Right lobe of liver (tissue), 6 donors: ENCODE measurements at places on chromosomes 7 and 10. TPM values are rescaled to one million over a fixed set of nuclear protein-coding genes. Genes with fewer than 3 reads are reported as not detected.

DNA sequence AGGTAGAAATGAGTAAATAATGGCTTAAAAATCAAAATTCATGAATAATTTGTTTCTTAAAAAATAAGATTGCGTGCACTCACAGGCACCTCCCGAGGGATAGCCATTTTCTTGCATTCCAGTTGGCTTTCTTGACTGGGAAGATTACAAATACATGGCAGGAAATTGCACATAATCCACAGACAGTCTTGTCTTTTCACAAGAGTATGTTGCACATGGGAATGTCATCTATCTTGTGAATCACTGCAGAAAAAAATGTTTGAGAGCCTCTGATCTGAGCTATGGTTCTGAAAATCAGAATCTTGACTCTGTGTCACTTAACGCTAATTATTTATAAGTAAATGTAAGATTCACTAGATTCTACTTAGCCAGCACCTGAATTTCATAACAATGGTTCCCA is 74.1 kb upstream of the PRKG1 start:
- no peaks in the 10 kb centered on the region for H3K4me1 ChIP-seq
- no peak for DNase-seq
- no peak overlapping the region for H3K4me3 ChIP-seq

GRCh38 chr7:128425850-128426249 is 16.1 kb upstream of the IMPDH1 start:
- no peaks in the 10 kb centered on the region for H3K4me1 ChIP-seq
- no peak overlapping the region for H3K27ac ChIP-seq
- DNase-seq = no peak
- H3K27me3 ChIP-seq = no peaks in the 10 kb centered on the region

- no peaks in the 10 kb centered on the region for H3K27me3 ChIP-seq
- DNase-seq = no peak
- no peaks in the 10 kb centered on the region for H3K4me1 ChIP-seq
These were observed 37.0 kb downstream of the CHCHD3 start for GRCh38 chr7:133044722-133045473.

DNA sequence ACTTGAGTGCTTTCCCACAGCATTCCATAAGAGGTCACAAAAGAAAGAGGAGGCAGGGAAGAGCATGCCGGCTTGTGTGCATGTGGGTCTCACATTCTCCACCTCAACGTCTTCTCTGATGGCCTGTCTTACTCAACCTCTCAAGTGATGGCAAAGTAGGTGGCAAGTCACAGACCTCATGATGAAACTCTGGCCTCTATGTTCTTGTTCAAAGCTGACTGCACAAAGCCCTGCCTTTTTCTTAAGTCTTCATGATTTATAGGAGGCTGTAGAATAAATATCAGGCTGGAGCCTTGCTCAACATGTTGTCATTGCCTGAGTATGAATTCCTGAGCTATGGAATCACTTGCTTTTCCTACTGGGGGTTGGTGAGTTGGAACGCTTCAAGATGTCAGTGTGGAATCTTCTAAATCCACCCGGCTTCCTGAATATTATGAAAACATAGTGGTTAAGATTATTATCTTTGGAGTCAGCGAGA is 213.6 kb upstream of the INHBA start:
- H3K36me3 ChIP-seq = no peaks in the 10 kb centered on the region
- no peak overlapping the region for H3K4me3 ChIP-seq
- DNase-seq = no peak
- no peaks in the 10 kb centered on the region for H3K27me3 ChIP-seq

DNA sequence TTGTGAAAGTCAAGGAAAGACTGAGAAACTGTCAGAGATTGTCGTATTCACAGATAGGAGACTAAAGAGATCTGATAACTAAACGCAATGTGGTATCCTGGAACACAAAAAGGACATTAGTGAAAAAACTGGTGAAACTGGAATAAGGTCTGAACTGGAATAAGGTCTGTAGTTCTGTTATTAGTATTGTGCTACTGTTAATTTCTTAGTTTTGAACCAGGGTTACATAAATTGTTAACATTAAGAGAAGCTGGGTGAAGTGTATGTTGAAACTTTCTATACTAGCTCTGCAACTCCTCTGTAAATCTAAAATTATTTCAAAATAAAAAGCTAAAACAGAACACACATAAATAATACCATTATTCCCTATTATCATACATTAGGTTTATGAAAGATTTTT is 3.4 kb upstream of the NT5C2 start:
- no peak for DNase-seq
- no peaks in the 10 kb centered on the region for H3K27me3 ChIP-seq
- H3K36me3 ChIP-seq = no peaks in the 10 kb centered on the region
- no peaks in the 10 kb centered on the region for H3K4me1 ChIP-seq
- H3K27ac ChIP-seq = peak overlapping the region; percentile 30
- no peak overlapping the region for H3K4me3 ChIP-seq

DNA sequence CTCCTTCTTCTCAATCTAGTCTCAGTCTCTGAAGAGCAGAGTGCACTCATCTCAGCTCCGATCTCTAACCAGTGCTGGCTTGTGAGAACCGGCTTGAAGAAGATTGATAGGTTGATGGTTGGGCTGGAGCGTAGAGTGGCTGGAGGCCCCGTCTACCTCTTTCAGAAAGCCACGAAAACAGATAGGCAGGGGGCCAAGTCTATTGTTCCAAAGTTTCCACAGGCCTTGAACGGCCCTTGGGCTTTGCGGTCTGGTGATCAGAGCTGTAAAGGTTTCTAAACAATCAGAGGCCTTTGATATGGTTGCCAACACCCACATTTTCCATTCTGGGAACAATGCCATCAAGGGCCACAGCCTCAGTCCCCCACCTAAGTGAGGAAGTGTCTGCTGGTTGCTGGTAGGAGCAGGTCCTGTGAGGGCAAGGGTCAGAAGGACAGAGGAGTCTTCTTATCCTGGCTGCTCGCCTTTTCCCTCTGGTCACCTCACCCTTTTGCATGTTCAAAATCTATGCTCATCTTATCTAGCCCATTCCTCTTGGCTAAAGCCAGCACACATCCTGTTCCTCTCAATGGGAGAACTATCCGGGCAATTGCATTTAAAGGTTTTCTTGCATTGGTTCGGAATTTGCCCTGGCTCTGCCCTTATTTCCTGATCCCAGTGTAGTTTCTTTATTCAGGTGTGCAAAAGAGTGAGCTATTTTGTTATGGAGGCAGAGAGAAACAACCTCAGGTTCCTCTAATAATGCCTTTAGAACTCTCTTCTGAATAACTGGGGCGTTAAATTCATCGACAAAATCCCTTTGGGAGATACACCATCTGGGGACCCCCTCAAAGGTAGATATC is 70.3 kb upstream of the KMT2E start:
- peak; percentile 38 for DNase-seq
- no peaks in the 10 kb centered on the region for H3K27me3 ChIP-seq
- H3K4me3 ChIP-seq = no peak overlapping the region
- no peaks in the 10 kb centered on the region for H3K36me3 ChIP-seq
- peak overlapping the region; percentile 86 for H3K27ac ChIP-seq
- H3K4me1 ChIP-seq = no peaks in the 10 kb centered on the region

DNA sequence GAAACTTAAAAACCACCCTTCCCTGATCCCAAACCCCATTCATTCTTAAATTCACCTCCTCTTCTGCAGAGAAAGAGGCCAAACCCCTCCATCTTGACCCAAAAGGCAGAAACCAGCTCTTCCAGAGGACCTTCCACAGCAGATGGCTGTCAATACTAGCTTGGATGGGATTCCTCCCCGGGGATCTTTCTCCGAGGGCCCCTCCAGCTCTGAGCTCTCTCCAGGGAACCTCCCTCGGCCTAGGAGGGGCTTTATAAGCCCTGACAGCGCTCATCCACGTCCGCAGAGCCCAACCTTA is 5.4 kb downstream of the TNRC18 start:
- H3K4me3 ChIP-seq = peak overlapping the region; percentile 83
- DNase-seq = no peak
- H3K36me3 ChIP-seq = no peaks in the 10 kb centered on the region
- peaks cover 14% of the 10 kb centered on the region for H3K4me1 ChIP-seq
- no peaks in the 10 kb centered on the region for H3K27me3 ChIP-seq
- H3K27ac ChIP-seq = no peak overlapping the region

DNA sequence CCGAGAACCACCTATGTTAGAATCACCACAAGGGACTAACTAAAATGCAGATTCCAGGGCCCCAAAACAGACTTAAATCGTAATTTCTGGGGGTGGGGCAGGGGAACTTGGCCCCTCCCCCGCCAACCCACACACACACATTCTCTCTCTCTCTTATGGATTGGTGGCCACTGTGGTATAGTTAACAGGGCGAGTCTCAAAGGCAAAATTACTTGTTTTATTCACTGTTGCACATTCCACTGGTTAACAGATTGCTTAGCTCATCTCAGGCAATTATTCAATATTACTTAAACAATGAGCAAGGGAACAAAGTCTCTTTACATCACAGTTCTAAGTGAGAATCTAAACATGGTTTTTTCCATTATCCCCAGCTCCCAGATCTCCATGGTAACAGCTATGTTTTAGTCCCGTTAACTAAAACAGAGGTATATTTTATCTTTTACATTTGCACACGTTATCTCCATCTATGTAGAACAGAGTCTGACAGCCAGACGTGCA is 38.5 kb downstream of the IGF2BP3 start:
- no peak overlapping the region for H3K4me3 ChIP-seq
- H3K36me3 ChIP-seq = no peaks in the 10 kb centered on the region
- H3K4me1 ChIP-seq = no peaks in the 10 kb centered on the region
- DNase-seq = no peak

Gene LRRC72
- not detected for total RNA-seq

Gene AGAP6
- 8.5 TPM for total RNA-seq

Gene TMEM196
- total RNA-seq = not detected
